ENCODE measurements at places on chromosomes 12 and 14.
A peak's percentile ranks its signal among the peaks of the same experiment; 100 is the strongest.

DNA sequence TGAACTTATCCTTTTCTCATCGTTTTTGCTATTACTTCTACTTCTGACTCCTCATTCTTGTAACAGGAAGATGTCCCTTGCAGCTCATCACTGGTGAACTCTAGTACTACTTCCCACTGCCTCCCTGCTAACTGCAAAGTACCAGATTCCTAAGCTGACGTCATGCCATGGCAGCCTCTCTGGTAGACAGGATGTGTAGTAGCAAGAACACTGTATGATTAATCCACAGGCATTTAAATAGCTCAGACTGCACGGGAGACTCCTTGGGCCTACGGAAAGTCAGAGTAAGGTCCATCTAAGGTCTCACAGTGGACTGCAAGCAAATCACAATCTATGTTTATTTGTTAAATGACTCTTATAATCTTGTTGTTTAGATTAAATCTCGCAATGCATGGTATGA is 43.5 kb downstream of the DNAI7 start:
- DNase-seq = no peak

DNA sequence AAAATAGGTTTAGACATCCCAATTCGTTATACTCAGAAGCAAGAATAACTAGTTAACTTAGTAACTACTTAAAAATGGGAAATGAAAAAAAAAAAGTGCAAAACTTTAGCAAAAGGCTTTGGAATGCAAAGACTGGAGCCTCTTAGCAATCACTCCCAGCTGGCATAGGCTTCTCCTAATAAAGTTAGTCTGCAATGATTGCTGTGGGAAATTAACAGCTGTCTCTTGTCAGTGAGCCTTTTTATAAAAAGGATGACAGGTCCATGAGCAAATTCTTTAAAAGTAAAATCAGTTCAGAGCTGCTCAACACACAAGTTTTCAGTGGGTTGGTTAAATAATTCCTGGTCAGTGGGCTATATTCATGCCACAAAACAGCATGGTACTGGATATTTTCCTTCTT is 7.4 kb upstream of the SYCP3 start:
- no peak for DNase-seq

DNA sequence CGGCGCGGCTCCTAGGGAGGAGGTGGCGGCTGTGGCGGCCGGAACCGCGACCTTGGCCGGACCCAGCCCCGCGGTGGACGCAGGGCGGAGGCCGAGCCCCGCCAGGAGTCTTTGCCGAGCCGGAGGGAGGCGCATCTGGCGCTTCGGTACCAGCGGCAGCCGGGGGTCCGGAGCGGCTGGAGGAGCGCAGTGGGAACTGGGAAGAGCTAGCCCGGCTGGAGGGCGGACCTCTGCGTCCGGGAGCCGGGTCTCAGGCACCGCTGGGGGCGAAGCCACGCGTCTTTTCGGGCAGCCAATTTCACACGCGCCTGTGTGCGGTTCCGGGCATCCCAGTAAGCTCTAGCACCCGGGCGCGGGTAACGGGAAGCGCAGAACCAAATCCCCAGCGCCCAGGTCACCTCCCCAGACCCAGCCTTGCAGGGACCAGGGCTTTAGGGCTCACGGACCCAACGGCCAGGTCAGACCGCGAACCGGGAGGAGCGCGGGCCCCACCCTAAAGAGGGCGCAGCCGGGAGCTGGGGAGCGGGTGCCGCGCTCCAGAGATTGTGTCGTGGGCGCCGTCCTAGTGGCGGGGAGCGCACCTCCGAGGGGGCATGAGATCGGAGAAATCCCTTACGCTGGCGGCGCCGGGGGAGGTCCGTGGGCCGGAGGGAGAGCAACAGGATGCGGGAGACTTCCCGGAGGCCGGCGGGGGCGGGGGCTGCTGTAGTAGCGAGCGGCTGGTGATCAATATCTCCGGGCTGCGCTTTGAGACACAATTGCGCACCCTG is 89.4 kb downstream of the GALNT8 start:
- DNase-seq = no peak

DNA sequence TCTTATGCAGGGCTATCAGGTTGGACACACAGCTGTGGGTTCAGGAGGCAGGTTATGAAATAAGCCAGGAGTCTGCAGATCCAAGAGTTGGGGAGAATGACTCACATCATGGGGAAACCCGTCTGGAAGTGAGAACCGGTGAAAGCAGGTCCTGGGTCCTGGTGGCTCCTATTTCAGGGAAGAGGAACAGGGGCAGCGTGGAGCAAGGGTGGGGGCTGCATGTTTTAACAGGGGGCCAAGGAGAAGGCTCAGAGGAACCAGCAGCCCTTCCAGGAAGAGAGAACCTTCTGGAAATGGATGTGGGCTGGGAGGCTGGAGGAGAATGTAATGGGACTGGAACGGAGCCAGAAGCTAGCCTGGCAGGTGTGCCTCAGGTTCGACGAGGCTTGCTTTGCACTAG is 7.8 kb upstream of the KRT74 start:
- DNase-seq = no peak

- DNase-seq = no peak
These were observed 2.9 kb downstream of the BEGAIN start for GRCh38 chr14:100584056-100585031.

DNA sequence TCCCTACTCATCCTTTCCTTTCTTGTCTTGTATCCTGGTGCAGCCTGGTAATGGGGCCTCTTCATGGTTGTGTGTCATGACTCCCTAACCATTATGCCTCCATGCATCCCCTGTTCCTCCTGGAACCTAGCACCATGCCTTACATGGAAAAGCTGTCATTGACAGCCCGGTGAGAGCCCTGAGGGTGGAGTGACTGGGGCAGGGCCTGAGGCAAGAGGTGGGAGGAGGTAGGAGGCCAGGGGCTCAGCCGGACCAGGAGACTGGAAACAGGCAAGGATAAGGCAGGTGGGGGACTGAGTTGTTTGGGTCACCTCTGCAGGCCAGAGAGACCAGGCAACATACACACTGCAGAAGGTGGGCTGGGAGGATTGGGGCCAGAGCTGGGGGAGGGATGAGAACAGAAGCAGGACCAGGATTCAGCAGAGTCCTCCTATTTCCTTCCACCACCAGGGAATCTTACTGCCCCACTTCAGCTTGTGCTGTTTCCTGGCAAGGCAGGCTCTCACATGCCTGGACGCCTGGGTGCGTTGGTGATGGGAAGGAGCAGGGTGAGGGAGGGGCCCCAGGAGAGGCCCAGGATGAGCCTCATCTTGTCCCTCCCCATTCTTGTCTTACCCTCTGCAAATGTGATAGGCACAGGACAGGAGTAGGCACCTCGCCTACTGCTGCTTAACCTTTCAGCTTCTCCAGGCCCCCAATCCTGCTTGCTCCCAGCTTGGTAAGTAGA is at the start of gene LTB4R2:
TSS of gene LTB4R2 (plus strand) at position 603 of the 727 bp plus-strand sequence. CDS start 525 bp downstream, outside the sequence.
- DNase-seq = no peak

DNA sequence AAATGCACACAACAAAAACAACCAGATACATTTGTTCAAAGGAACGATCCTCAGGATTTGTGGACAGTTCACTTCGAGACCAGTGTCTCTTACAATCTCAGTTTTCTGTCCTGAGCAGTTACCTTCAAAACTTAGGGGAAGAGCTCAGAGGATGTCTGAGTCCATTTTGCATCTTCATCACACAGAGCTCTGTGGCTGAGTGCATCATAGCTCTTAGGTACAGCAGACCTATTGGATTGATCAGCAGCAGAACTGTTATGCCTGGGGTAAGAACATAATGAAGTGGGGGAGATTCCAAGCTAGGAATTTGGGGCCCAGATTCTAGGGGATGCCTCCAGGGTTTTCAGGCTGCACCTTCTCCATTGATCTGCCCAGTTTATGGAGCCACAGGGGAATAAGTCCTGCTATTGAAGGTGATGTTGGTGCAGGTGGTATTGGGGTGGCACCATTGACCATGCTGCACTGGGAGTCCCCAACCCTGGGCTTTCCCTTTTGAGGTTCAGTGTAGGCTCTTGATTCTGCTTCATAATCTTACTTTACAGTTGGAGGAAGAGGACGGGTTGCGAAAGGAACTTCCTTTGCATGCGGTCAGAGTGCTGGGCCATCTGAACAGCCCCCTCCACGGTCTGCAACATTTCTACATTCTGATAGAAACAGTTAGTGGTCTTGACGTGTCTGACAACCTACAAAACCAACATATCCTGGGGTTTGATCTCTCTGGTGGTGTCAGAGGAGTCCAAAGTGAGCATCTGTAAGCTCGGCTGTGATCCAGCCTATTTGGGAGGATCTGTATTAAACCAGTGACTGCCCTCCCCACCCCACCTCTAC is 112.8 kb downstream of the CHST11 start:
- DNase-seq = peak; percentile 38

DNA sequence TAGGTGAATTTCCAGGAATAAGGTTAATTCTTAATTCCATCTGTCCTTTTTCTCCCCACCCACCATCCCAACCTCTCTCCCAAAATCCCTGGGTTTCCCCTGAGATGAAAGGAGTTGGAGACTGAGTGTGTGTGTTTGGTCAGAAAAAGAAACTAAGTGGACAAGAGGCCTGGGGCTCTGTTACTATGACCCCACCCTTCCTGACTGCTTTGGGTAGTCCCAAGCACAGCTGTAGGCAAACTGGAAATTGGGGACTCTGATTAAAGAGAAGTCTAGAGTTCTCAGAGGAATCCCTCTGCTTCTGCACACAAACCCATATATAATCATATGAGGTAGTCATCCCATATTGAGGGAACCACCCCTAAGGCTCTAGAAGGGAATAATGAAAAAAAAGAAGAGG is 7.0 kb upstream of the HOXC12 start:
- no peak for DNase-seq

DNA sequence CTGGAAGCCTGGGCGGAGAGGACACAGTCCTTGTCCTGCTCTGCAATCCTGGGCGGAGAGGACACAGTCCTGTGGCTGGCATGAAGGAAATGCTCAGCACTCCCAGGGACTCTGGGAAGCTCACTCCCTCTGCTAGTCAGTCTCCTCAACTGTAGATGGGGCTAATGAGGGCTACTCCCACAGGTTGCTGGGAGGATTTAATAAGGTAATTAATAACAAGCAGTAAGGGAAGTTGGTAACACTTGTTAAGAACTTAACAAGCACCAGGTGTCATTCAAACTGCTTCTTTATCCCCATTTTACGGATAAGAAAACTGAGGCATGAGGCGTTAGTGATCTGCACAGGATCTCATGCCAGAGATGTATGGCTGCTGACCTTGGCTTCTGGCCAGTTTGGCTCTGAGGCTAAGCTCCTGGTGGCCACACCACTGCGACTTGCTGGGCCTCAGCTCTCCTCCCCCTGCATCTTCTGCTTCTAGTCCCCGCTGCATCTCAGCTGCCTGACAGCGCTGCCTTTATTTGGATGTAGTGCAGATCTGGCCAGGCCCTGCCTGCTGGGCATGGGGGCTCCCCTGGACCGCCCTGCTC is 54.1 kb upstream of the BEGAIN start:
- no peak for DNase-seq

DNA sequence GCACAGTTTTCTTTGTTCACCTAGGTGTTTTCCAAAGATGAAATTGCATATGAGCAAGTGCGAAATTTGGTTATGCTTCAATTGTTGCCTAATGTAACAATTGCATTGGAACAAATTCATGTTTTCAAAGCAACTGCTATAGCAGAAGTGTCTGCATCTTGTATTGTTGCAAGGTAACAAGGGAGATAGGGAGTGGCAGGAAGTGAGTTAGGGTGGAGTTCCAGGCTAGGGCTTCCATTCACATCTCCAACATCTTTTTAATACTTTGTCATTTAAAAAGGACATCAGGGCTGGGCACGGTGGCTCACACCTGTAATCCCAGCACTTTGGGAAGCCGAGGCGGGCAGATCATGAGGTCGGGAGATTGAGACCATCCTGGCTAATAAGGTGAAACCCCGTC is 312.3 kb upstream of the E2F7 start:
- no peak for DNase-seq

DNA sequence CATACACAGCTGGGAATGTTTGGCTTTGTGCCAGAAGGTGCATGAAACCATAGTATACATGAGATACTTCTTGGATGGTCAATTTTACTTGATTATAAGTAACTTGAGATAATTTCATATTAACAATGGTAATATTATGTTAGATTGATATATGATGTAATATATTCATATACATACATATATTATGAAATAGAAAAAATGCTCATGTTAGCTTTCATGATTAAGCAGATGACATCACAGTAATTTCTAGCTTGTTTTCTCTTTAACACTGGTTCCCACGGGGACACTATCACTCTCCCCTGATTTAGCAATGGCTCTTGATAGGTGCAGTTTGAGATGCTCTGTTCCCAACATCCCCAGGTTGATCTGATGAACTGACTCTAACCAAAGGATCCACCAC is 35.4 kb upstream of the NTF3 start:
- DNase-seq = no peak

DNA sequence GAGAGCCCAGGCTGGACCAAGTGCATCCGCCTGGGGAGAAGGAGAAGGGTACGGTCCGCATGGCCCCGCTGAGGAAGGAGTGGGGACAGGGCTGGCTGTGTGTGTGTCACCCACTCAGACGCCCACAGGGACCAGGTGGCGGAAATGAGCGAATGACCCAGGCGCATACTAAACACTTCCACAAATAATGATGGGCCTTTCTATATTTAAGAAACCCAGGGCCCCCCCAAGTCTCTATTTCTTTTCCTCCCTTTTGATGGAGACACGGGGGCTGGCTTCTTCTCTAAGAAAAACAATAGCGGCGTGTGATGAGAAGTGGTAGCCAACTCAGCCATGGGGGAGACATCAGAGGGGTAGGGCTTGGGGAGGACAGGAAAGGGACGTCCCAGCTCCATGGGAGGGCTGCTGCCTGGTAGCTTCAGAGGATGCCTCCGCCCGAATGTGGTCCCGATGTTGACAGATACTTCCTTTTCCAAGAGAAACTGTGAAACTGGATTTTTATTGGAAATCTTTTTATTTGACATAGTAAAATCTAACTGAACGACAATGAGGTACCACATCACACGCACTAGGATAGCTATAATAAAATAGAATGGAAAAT is 6.3 kb upstream of the MAP1LC3B2 start:
- no peak for DNase-seq

DNA sequence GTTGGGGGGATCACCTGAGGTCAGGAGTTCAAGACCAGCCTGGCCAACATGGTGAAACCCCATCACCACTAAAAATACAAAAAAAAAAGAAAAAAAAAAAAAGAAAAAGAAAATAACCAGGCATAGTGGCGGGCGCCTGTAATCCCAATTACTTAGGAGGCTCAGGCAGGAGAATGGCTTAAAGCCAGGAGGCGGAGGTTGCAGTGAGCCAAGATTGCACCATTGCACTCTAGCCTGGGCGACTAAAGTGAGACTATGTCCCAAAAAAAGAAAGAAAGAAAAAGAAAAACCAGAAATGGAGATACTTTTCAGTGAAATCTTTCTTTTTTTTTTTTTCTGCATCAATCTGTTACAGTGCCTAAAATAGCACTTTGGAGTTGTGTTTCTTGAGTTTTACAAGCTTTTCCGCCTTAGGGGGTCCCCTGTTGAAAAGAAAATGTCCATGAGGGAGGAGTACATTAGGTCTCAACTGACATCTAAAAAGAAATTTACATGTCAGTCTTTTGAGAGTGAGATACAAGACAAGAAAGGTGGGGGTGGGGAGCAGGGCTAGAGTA is 82.9 kb upstream of the VASH1 start:
- no peak for DNase-seq

DNA sequence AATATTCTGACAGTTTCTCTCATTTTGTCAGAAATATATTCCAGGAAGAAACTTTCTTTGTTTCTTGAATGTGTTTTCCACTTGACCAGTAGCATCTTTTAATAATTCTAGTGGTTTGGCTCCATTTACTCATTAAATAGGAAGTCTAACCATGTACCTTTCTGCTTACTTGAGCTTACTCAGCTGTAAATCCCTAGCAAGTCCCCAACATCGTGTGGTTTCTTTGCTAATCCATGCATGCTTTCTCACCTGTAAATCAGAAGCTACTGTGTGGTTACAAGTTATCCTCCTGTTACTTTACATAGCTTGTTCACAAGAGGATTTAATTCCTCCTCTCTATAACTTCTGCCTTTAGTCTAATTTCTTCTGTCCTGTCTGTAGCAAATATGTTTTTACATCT is 227.7 kb downstream of the FSCB start:
- DNase-seq = no peak
